Dorsolateral prefrontal cortex (tissue), 122 donors: ENCODE measurements at places on chromosomes 7 and 10.

DNA sequence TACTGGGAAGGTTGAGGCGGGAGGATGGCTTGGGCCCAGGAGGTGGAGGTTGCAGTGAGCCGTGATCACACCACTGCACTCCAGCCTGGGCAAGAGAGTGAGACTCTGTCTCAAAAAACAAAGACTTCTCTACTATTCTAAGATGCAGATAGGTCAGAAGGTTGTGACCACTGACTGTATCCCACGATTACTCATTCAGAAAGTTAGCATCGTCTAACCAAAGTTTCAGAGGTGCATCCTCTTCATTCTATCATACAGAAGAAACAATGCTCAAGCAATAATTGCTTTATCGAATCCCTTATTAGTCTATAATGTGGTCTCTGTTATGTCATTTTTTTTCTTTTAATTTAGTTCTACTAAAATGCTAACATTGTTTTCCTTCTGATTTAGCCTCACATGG lies 348.7 kb upstream of the LRGUK start:
- no peak for DNase-seq

DNA sequence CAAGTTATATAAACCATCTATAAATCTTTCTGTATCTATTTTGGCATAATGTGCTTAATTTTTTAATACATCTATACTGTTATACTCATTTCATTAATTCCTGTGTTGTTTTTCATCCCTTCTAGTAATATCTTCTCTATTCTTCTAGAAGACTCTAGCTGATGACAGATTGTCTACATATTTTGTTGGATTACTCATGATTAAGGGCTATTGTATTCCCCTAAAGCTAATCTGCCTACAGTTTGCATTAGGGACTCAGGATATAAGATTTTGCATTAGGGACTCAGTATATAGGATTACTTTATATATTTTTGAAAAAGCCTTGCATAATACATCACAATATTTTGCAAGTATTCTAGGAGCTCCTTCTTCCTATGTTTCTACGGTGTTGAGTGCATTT lies 8.3 kb upstream of the SEMA3A start:
- DNase-seq = no peak

GRCh38 chr7:3568516-3568915 lies 267.5 kb downstream of the SDK1 start:
- DNase-seq = no peak

DNA sequence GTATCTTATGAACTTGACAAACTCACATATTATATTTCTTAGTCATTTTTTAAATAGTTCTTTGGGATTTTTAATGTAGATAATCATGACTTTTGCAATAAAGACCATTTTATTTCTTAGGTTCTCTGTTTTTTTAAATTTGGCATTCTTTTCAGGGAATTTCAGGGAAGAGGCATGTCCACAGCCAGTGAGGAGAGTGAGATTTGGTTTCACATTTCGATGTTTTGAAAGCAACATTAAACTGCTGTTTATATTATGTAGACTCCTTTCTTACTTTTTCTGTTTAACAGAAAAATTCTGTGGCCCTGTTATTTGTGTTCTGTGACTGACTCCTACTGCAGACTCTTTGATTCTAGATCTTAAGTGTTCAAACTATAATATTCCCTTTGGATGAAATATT lies 153.7 kb downstream of the FAM107B start:
- DNase-seq = no peak

DNA sequence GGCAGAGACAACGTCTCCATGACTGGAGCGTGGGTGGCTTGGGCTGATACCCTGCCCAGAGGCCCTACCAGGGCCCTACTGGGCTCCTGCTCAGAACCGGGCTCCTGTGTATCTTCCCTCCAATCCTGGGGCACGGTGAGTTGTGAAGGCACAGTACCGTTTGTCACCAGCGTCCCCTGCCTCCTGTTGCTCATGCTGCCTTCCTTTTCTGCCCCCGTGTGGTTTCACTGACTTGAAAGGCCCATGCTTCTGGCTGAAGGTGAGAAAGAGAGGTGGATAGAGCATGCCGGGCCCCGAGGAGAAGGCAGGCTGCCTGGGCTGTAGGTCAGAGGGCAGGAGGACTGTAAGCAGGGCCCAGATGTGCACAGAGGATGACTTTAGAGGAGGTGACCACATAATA lies 9.1 kb upstream of the DMBT1 start:
- DNase-seq = no peak

- no peak for DNase-seq
These were observed 298.6 kb upstream of the KIAA1217 start for GRCh38 chr10:23910291-23910690.

DNA sequence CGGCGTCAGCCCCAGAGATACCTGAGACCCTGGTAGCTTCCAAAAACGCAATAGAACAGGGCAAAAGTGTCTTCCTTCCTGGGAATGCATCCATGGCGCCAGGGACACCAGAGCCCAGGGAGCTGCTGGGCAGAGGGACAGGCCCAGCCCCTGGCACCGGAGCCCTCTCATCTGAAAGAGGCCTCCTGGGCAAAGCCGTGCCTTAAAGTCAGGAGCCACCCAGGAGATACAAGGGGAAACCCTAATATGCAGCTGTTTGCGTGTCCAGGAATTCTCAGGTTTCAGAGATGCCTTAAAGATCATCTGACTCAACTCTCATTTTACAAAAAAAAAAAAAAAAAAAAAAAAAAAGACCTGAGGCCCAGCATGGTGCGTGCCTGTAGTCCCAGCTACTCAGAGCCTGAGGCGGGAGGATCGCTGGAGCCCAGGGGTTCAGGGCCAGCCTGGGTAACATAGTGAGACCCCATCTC lies 28.0 kb downstream of the NUDT1 start:
- DNase-seq = no peak

GRCh38 chr10:71984126-71984808 lies 20.1 kb downstream of the CHST3 start:
- DNase-seq = no peak

DNA sequence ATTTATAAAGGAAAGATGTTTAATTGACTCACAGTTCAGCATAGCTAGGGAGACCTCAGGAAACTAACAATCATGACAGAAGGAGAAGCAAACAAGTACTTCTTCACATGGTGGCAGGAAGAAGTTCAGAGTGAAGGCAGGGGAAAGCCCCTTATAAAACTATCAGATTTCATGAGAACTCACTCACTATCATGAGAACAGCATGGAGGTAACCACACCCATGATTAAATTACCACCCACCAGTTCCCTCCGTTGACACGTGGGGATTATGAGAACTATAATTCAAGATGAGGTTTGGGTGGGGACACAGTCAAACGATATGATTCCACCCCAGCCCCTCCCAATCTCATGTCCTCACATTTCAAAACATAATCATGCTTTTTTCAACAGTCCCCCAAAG lies 124.2 kb upstream of the PCGF5 start:
- DNase-seq = no peak

- no peak for DNase-seq
These were observed 157.3 kb upstream of the NPVF start for GRCh38 chr7:25385506-25386136.

DNA sequence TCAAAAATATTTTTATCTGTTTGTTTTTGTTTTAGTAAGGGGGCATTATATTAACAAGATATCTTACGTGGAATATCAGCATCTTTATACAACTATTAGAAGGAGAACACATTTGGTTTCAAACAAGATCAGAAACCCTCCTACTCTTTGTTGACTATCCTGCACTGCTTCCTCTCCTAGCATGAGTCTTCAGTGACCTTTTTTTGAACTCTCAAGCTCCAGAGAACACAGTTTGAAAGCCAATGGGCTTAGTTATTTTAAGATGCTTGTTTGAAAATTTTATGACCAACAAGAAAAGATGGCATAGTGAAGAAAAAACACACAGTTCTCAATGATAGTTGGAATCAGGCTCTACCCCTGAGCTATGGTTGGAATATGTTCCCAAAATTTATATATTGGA lies 37.2 kb upstream of the RTKN2 start:
- no peak for DNase-seq
